ENCODE measurements at places on chromosomes 12 and 14.
A peak's percentile ranks its signal among the peaks of the same experiment; 100 is the strongest.

GRCh38 chr12:21252070-21252469 is 82.6 kb downstream of the SLCO1A2 start:
- no peak for DNase-seq

DNA sequence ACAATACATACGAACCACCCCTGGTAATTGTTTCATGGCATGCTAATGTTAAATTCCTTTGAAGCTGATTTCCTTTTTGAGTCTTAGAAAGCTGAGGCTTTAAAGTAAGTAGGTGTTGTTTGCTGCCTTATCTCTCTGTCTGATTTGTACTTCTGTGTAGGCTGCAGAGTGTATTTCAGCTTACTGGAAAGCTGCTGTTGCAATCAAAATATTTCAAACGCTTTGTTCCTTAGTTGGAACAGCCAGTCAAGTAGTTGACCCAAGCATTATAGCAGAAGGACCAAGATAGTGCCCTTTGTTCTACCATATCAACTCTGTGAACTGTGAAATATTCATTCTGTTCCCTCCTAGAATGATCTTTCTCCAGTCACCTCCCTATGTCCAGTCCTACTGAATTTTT is 3.1 kb downstream of the PKP2 start:
- no peak for DNase-seq

GRCh38 chr12:64028541-64028940 is 184.0 kb downstream of the SRGAP1 start:
- DNase-seq: no peak

DNA sequence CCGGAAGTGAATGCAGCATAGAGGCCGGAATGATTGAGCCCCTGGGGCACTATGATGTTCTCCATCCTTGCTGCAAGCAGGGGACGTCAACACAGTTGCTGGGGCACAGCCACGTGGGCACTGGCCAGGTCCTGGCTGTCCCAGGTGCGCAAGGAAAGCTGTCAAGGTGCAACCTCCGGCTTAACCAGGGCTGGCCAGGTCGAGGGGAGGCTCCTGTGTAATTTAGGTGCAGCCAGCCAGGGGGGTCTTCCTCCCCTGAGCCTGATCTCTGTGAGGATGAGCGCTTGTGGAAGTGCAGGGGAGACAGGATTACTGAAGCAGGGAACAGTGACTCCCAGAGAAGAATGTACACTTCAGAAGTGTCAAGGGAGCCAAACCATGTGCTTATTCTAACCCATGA is 852.8 kb upstream of the TMEM132C start:
- no peak for DNase-seq

DNA sequence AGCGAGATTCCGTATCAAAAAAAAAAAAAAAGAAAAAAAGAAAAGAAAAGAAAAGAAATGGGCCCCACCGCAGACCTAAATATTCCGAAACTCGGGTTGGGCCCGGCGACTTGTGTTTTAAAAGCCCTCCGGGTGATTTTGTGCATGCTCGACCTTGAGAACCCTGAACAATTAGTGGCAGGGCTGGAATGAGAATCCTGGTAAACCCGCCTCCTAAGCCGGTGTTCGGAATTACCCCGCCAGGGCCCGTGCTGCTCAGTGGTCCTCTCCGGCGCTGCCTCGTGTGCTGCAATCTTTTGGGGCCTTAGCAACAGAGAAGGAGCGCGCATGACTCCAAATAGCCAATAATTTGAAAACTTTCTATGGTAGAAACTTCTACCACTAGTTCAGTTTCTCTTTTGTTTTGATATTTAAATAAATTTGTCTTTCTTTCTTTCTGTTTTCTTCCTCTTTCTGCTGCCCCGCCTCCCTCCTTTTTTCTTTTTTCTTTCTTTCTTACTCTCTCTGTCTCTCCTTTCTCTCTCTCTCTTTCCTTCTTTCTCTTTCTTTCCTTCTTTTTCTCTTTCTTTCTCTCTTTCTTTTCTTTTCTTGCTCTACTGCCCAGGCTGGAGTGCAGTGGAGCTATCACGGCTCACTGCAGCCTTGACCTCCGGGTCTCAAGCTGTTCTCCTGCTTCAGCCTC is 1.5 kb upstream of the GALNT6 start:
- peak; percentile 88 for DNase-seq

GRCh38 chr14:28651148-28651547 is 115.4 kb upstream of the FOXG1 start:
- DNase-seq: peak; percentile 22

- DNase-seq: no peak
These were observed 2.5 kb downstream of the ZBTB42 start for GRCh38 chr14:104803280-104803911.

GRCh38 chr14:68314642-68315041 is 478.2 kb downstream of the ZFP36L1 start:
- DNase-seq: no peak

GRCh38 chr14:100844082-100844408 is 18.1 kb downstream of the MEG3 start:
- DNase-seq: no peak

GRCh38 chr12:6250343-6250742 is 50.1 kb downstream of the CD9 start:
- DNase-seq: no peak

DNA sequence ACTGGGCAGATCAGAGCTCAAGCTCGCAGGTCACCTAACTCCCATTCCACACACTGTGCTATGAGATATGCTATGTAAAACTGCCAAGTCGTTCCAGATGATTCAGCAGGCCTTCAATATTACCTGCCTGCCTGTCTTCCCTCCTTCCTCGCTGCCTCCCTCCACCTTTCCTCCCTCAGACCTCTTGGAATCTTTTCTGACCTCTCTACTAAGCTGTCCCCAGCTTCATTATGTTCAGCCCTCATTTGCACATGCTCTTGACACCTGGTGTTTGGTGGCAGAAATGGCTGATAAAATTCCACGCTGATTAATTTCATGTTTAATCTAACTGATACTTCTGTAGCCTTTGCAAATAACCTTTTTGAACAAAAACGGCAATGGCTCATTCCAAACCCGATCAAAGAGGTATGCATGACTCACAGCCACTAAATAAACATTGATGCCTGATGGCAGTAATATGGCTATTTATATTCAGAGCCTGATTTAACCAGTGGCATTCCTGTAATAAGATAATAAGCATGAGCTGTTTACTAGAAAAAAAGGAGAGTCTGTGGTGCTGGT is 130.8 kb upstream of the EGLN3 start:
- DNase-seq: no peak

DNA sequence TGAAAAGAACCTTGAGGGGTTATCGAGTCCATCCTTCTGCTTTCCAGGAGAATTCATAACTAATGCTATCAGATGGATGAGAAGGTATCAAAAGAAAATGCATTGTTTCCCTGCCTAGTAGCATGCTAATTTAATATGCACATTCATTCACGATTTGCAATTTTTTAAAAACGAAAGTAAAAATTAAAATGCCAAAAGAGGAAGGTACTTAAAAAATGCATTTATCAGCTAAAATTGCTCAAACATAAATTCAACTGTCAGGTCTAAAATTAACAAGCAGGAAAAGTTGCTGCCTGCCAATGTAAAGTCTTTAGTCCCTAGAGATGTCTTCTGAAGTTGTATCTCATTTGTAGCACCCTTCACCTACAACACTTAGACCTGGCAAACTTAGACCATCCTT is 7.9 kb downstream of the ATF7 start:
- no peak for DNase-seq

- DNase-seq: no peak
These were observed 30.0 kb upstream of the DUSP6 start for GRCh38 chr12:89382328-89382727.

DNA sequence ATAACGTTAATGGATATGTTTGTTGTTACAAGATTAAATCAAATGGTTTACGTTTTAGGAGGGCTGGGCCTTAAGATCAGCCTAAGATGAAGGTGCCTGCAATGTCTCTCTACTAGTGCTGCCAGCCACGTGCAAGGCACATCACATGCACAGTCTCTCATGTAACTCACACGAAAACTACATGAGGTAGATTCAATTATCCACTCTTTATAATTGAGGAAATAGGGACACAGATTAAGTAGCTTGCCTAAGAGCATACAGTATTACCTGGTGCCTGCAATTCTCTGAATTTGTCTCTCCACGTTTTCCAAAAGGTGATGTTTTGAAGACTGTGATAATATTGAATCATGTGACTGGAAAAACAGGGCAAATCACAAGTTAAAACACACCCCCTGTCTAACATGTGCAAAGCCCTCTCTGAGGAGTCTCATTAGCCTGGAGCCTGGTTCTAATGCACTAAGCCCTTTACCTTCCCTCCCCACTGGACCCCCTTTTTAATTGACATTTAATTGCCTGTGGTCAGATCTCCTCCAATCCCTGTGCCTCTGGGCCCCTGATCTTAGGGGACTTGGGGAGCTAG is 14.6 kb upstream of the ATP2A2 start:
- DNase-seq: no peak

All from ELF-1 (cell line).